H7 (cell line): ENCODE measurements at places on chromosomes 6 and 20.

DNA sequence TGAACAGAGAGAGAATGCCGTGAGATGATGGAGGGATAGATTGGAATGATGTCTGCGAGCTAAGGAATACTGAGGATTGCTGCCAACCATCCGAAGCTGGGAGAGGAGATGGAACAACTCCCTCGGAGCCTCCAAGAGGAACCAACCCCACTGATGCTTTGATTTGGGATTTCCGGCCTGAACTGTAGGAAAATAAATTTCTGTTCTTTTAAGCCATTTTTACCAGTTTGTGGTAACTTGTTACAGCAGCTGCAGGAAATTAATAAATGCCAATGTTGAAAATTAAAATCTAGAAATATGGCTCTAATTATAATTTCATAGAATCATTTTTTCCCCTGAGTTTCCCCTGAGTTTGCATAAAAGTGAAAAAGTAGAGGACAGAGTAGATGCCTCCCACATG is 14.1 kb downstream of the LRRN4 start:
- no peak for DNase-seq

DNA sequence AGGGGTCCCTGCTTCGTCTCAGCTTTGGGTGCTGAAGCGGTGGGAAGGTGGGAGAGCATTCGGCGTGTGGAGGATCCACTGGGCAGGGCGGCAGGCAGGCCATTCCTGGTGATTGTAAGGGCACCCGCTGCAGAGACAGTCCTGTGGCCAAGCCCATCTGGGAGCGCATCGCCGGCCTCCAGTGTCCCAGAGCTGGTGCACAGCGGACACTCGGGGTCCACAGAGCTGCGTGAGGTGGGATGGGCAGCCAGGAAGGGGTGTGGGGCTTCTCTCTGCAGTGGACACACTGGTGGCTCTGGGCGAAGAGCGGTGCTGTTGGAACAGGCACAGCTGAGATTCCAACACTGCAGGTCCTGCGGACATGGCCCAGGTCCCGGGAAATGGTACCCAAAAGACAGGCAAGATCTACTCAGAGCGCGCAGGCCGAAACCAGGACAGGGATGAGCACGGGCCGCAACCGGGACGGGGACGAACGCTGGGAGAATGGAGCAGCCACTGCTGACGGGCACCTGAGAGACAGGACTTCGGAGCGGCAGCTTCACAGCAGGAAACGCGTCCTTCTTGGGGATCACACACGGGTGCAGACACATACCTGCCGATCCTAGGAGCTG is 188.2 kb downstream of the ERMARD start:
- DNase-seq = peak; percentile 32

- no peak for DNase-seq
Observed at GRCh38 chr6:163354761-163355425, 59.6 kb upstream of the QKI start.

DNA sequence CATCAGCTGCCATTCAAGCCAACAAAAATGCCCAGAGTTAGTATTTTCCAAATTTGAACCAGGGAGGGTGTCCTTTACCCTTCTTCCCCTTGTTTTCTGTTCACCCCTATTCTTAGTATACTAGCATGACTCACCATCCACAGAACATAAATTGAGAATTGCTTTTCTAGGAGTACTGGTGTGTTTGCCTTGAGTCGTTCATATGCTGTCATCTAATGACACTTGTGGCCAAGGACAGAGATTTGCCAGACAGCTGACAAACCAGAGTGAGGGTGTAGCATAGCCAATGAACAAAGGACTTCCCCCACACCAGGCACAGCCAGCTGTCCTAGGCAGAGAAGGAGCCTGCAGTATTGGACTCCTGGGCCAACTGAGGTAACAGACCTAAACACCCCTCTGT is 62.2 kb downstream of the FILIP1 start:
- no peak for DNase-seq

- DNase-seq = no peak
Observed at GRCh38 chr20:62979310-62979709, 26.8 kb downstream of the SLC17A9 start.

DNA sequence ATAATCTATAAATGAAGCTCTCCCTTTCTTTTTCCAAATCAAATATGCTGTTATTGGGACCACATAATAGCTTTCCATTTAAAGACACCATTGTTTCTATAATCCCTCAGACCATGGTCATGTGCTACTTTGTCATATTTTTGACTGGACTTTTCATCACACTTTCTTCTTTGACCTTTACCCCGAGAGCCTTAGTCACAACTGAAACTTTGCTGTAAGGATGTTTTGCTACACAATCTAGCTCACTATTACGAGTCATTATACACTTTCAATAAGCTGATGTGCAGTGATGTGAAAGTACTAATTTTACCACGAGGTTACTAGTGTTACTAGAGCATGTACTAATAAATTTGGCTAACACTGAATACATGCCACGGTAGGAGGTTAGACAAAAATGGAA is 367.2 kb upstream of the RUNX2 start:
- DNase-seq = no peak

DNA sequence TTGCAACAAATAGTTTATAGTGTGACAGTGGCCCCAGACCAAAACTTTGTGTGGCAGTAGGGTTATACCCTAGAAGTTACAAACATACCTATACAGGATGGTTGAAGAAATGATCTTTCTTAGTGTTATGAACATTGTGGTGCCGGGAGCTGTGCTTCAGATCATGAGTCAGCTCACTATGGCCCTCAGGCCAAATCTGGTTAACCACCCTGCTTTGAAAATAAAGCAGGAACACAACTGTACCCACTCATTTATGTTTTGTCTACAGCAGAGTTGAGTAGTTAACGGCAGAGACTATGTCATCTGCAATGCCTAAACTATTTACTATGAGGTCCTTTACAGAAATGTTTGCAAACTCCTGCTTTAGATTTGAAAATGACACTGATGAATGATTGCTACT is 24.3 kb downstream of the AKAP7 start:
- no peak for DNase-seq

DNA sequence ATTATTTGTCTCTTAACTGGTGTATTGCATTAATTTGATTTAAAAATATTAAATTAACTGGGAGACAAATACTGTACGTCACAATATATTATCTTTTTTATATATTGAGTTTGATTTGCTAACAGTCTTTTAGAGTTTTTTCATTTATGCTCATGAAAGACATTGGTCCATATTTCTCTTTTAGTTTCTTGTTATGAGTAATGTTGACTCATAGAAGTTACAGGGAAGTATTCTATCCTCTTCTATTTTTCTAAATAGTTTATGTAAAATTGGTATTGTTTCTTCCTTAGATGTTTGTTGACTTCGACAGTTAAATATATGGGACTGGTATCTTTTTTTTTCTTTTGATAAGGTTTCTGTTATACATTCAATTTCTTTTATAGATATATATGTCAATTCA is 1115.6 kb upstream of the CITED2 start:
- no peak for DNase-seq

DNA sequence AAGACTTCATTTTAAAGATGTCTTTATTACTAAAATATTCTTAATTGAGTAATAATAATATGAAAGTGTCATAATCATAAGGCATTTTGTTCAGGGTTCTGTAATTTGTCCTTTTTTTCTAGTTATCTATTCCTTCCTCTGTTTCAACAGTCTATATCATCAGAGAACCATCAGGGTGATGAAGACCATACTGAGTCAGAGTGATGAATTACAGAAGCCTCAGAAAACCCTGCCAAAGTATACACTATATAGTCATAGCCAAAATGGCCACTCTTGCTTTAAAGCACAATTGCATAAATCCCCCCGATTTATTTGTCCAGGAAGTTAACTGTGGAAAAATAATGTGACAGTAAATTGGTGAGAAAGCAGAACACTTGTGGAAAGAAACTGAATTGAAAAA is 735.0 kb downstream of the EPHA7 start:
- DNase-seq = no peak

- no peak for DNase-seq
Observed at GRCh38 chr6:139640448-139640847, 266.0 kb upstream of the CITED2 start.
